IPS-NIHi11 (cell line): ENCODE measurements at places on chromosomes 1 and 21.

- no peak for DNase-seq
Observed at GRCh38 chr1:244968471-244968871, 104.1 kb upstream of the HNRNPU start.

DNA sequence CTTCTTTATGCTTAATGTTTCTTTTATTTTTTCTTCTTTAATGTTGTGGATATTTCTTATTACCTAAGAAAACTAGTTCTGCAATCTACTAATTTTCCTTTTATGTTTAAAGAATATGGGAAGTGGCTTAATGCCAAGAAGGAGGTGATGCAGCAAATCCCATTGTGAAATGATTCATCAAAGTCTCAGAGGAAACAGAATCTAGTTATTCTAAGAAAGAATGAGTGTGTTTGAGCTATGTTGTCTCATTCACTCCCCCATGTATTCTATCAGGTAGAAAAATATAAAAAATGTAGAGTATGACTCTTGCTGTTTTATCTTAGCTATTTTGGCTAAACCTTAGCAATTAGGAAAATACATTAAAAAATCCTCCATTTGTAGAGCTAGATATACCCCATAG lies 659.9 kb upstream of the RGS18 start:
- DNase-seq, result no peak

DNA sequence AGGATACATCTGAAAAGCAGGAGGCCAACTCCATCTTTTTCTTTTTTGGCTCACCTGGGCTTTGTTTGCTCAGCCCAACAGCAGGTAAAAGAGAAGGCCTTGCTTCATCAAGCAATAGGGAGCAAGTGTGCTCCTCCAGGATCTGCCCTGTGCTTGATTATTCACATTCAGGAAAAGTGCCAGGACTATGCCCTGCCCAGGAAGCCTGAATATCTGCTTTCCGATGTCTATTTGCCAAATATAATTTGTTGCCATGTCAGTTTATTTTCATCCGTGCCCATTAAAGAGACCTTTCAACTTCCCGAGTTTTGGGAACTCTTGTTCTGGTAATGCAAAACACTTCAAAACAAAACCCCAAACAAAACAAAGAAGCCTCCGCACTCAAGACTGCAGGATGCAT lies 185.3 kb downstream of the CDC7 start:
- DNase-seq, result no peak

DNA sequence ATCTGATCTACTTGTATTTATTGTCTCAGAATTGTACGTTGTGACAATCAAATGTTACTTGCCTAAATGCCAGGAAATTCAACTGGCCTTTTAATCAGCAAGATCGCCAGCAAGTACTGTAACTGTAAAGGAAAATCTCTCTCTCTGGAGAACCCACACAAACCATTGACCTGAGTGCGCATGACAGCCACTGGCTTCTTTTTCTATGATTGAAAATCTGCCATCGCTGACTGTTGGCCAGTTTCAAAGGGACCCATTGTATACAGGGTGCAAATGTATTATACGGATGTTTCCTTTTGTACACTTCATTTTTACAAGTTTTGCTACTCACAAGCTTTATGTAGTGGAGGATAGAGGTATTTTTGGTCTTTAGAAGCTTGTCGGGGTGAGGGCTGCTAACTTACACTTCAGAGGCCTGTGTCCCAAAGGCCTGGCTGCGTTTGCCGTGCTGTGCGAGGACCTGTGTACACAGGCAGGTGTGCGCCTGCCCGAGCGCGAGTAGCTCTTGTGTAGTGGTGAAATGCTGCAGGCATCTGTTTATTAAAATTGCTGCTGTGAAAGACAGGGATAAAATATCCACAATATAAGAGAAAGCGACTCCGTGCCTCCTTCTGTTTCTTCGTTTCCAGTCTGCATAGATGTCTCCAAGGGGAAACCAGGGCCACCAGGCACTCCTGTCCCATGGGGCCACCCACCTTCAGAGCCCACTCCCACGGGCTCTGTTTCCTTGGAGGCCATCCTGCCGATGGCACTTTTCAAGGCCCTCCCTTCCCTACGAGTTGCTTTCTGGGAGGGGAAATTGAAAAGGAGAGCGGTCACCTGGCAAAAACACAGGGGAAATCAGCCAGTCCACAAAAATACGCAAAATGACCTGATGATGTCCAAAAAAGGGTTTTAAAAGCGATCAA lies 25.3 kb upstream of the TRAPPC10 start:
- DNase-seq, result no peak

DNA sequence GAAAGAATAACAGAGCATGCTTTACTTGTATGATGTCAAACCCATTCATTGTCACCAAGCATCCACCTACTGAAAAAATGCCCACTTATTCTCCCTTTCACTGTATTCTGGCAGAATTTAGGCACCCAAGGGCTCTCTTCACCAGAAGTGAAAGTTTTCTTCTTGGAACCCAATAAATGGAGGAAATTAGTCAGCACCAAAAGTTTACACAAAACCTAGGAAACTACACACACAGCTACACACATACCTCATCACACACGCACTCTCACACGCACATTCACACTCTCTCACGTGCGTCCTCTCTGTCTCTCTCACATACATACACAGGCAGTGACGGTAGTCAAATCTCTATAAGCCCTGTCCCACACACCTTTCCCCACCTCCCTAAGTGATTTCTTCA lies 37.6 kb downstream of the MCOLN2 start:
- no peak for DNase-seq

DNA sequence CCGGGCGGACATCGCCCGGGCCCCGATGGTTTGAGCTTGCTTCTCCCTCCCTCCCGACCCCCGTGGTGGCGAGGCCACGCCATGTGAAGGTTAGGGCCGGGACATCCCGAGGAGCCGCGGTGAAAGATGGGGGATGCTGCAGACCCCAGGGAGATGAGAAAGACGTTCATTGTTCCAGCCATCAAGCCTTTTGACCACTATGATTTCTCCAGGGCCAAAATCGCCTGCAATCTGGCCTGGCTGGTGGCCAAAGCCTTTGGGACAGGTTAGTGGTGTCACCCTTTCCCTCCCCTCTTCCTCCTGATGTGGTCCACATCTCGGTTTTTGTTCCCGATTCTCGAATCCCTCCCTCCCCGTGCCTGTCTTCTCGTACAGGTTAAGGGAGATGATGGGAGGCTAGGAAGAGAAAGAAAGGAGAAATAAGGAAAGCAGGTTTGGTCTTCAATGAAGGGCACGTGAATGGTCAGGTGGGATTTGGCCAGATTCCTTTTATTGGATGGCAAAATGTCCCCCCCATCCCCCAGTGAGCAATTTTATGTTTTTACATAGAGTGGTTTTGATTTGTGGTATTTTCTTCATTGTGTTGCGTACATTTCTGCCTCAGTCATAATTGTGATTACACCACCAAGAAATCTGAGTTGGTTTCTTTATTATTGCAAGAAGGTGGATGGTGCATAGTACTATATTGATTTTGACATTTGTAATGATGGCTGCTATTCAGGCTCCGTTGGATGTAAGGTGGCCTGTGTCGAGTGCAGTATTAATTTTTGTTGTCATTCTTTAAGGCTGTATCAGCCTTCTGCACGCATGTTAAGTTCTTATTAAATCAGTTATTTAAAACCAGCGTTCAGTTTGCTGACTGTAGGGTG lies 1.2 kb downstream of the CAMSAP2 start:
- peak; percentile 18 for DNase-seq

DNA sequence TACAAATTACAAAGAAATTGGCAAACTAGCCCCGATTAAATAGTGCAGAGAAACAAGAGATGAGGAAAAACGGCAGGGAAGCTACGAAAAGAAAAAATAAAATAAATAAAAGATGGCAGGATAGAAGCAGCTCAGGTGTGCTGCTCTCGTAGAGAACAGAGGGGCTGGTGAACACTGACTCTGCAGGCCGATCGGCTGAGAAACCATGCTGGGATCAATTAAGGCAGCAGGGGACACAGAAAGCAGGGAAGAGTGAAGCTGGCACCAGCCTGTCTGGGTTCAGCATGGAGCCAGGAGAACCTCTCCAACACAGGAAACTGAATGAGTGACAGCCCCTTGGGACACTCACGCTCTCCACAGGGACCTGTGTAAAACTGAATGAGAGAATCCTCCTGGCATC lies 39.5 kb upstream of the TMPRSS15 start:
- no peak for DNase-seq

GRCh38 chr1:59261537-59261936 lies 35.4 kb upstream of the FGGY start:
- DNase-seq, result no peak

DNA sequence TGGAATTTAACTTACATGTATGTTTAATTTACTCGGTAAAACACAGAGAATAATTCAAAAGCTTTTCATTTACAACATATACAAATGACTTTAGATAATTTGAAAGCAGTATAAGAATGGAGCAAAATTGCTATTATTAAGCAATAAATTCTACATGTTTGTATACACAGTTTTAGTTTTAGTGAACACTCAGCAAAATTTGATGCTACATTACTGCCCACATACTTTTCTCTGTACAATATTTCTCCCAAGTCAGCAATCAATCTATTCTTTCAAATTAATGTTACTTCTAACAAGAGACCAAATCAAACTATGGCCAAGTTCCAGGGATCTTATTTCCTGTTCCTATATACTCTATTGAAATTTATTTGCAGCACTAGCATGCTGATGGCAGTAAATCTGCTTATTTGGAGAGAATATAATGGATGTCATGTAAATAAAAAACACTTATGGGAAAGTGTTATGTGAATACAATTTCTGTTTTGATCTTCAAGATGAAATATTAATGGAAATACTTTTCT lies 82.6 kb upstream of the BRINP3 start:
- no peak for DNase-seq

- DNase-seq, result no peak
Observed at GRCh38 chr1:229753764-229754551, 127.9 kb downstream of the URB2 start.

GRCh38 chr21:45336870-45337269 lies 49.2 kb upstream of the POFUT2 start:
- peak; percentile 57 for DNase-seq

- DNase-seq, result no peak
Observed at GRCh38 chr1:41890825-41891198, 27.9 kb downstream of the HIVEP3 start.

DNA sequence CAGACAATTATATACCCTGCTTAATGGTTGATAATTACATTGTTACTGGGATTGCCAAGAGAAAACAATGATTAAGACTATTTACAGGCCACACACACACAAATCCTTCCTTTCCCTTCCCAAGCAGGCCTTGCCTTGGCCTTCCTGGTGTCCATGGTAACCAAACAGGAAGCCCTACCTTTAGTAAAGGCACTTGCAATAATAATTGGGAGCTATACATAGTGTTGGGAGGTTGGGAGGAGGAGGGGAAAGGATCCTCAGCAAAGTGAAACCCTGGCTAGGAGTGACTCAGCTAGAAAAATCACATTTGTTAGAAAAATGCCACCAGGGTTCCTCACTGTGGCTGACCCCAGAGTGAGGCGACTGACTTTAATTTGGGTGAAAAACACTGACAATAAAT lies 122.3 kb upstream of the ADAR start:
- peak; percentile 73 for DNase-seq

DNA sequence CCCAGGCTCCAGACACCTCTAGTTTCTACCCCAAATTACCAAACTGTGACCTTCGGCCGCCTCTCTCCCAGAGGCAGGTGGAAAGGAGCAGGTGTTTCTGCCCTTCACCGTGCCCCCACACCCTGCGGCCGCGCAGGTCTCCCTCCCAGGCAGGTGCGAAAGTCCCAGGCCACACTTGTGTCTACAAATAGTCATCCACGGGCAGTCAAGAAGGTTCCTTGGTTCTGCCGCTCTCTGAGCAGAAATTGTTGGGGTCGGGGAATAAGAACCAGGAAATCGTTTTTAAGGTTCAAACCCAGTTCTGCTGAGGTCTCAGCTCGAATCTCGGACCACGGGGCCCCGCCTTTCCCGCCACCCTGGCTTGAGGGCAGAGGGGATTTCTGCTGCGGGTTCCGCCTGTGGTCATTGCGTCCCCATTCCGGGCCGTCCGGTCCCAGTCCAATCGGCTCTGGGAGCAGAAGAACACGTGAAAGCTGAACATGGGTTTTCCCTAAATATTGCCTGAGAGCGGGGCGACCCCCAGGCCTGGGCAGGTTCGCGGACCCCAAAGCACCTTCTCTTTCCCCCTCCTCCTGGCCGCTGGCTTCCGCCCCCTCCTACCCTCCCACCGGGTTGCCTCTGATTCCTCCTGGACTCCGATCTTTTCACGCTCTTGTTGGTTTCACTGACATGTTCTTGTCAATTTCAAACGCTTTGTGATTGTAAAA lies 1.2 kb upstream of the ATF3 start:
- DNase-seq, result no peak

- DNase-seq, result no peak
Observed at GRCh38 chr1:14851760-14852159, 253.3 kb downstream of the KAZN start.

- peak; percentile 82 for DNase-seq
Observed at GRCh38 chr1:6245086-6245868, 1.3 kb downstream of the HES3 start.

DNA sequence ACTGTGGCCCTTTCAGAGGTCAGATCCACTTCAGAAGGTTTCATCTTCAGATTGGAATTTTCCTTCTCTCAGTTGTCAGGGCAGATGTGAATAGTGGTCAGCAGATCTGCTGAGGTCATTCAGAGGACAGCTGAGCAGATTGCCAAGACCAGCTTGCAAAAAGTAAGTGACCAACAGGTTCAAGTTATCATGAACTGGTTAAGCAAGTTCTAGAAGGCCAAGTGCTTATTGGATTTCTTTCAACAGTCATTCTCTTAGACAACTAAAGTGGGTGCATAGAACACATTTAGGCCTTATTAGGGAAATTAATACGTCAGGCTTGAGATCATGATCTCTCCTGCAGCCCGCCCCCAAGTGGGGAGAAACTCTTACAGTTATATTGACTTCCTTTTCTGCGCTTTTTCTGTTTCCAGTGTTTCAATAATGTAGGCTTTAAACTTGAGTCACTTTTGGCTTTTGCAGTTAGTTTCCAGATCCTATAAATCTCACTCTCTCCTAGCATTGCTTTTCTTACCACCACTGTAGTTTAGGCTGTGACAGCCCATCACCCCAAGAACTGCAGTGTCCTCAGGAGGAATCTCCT lies 96.4 kb downstream of the C1orf21 start:
- no peak for DNase-seq

DNA sequence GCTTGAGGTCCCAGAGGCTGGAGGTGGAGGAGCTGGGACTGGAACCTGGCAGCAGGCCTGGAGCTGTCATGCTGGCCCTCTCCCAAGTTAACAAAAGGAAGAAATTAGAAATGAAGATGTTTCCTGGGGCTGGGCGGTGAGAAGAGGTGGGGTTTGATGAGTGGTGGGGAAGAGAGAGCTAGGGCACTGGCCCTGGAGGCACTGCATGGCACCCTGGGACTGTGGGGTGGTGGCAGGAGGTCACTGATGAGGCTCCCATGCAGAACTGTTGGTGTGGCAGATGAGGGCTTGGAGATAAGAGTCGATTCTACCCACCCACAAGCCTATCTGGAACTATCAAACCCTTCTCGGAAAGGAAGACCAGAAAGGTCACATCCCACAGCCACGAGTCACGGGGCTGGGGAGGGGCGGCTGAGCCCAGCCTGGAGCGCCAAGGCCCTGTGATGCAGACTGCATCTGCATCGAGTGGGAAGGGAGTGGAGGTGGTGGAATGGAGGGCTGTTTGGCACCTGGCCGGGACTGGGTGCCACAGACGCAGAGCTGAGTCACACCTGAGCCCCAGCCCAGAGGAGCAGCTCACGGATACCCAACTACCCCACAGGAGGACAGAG lies 29.4 kb downstream of the MRPL37 start:
- DNase-seq, result no peak
